ENCODE measurements at places on chromosomes 12 and 14.
A peak's percentile ranks its signal among the peaks of the same experiment; 100 is the strongest.

GRCh38 chr12:7156259-7157197 lies 26.4 kb downstream of the CLSTN3 start:
- no peak overlapping the region for H3K27ac ChIP-seq
- H3K27me3 ChIP-seq: no peaks in the 10 kb centered on the region
- DNase-seq: no peak
- H3K36me3 ChIP-seq: peaks cover 16% of the 10 kb centered on the region
- no peak overlapping the region for H3K4me3 ChIP-seq

- no peak overlapping the region for H3K27ac ChIP-seq
- no peak overlapping the region for H3K4me3 ChIP-seq
- peaks cover 79% of the 10 kb centered on the region for H3K27me3 ChIP-seq
- DNase-seq: no peak
- H3K36me3 ChIP-seq: no peaks in the 10 kb centered on the region
- H3K4me1 ChIP-seq: no peaks in the 10 kb centered on the region
These were observed 7.3 kb downstream of the KRT73 start for GRCh38 chr12:52611080-52611468.

GRCh38 chr14:66137081-66137480 lies 349.1 kb upstream of the CCDC196 start:
- H3K27ac ChIP-seq: no peak overlapping the region
- no peak for DNase-seq
- no peak overlapping the region for H3K4me3 ChIP-seq
- no peaks in the 10 kb centered on the region for H3K27me3 ChIP-seq
- peaks cover 4% of the 10 kb centered on the region for H3K4me1 ChIP-seq

DNA sequence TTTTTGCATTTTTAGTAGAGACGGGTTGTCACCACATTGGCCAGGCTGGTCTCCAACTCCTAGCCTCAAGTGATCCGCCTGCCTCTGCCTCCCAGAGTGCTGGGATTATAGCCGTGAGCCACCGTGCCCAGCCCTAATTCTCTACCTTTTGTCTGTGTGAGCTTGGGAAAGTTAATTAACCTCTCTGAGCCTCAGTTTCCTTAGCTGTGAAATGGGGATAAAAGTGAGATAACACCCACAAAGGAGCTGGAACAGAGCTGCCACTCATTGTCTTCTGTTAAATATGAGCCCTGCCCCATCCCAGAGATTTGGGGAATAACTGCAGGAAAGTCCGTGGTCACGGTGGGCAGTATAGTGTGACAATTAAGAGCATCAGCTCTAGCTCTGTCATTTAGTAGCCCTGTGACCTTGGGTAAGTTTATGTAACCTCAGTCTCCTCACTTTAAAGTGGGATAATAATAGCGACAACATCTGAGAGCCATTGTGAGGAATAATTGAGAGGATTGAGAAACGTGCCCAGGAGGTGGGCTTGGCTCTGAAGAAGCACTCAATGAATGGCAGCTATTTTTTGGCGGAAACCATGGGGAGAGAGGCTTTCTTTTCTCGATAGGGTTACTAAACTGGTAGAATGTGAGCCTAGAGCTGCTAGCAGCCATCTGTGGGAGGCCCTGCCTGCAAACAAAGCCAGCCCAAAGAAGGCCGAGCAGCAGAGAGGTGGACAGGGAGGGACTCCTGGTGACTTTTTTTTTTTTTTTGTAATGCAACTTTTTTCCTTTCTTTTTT lies 60.8 kb upstream of the MED13L start:
- H3K27me3 ChIP-seq: no peaks in the 10 kb centered on the region
- no peaks in the 10 kb centered on the region for H3K36me3 ChIP-seq
- no peak for DNase-seq
- H3K4me3 ChIP-seq: no peak overlapping the region
- H3K27ac ChIP-seq: peak overlapping the region; percentile 11
- H3K4me1 ChIP-seq: no peaks in the 10 kb centered on the region

DNA sequence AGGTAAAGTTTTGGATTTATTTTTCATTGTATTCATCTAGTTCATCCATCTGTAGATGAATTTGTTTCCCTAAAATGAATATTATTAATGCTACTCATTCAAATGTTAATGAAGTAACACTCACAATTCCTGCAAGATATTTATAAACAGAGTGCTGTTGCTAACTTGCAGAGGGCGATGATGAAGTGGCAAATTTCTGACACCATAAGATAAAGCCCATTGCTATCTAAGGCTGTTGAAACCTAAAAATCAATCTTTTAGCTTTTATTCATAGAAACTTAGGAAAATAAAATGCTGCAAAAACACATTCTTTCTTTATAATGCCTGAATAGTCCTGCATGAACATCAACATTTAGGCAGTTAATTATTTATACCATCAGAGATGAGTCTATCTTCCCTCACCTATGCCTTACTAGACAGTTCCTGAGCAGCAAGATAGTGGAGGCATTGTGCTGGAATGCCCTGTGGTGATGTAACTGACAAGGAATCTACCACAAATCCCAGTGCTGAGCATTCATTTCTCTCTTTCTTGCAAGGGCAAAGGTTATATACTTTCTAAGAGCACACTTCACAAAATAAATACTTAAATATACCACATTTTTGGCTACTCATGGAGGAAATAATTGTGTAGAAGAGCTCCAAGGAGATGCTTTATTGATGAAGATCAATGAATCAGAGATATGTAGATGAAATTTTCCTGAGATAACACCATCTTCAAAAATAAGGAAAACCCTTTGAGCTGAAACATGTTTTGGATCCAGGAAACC lies 57.6 kb downstream of the LMNTD1 start:
- no peak for DNase-seq
- H3K36me3 ChIP-seq: peaks cover 1% of the 10 kb centered on the region
- H3K27me3 ChIP-seq: no peaks in the 10 kb centered on the region
- no peak overlapping the region for H3K27ac ChIP-seq
- H3K4me3 ChIP-seq: no peak overlapping the region

- H3K4me3 ChIP-seq: no peak overlapping the region
- peaks cover 9% of the 10 kb centered on the region for H3K36me3 ChIP-seq
- no peaks in the 10 kb centered on the region for H3K27me3 ChIP-seq
- DNase-seq: no peak
- no peaks in the 10 kb centered on the region for H3K4me1 ChIP-seq
- H3K27ac ChIP-seq: no peak overlapping the region
These were observed 224.4 kb downstream of the NUBPL start for GRCh38 chr14:31785574-31785973.

DNA sequence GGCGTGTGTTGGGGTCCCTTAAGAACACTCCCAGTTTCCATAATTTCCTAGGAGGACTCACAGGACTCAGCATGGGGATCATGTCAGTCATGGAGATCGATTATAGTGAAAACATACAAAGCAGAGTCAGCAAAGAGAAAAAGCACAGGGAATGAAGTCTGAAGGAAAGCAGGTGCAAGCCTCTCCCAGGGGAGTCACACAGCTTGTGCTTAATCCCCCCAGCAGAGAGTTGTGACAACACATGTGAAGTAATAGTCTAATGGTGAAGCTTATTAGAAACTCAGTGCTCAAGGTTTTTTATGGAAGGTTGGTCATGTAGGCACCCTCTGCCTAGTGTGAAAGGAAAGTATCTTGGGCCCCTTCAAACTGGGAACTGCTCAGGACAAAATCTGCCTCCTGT lies 149.0 kb upstream of the SEL1L start:
- H3K4me1 ChIP-seq: no peaks in the 10 kb centered on the region
- H3K36me3 ChIP-seq: no peaks in the 10 kb centered on the region
- no peak overlapping the region for H3K4me3 ChIP-seq

DNA sequence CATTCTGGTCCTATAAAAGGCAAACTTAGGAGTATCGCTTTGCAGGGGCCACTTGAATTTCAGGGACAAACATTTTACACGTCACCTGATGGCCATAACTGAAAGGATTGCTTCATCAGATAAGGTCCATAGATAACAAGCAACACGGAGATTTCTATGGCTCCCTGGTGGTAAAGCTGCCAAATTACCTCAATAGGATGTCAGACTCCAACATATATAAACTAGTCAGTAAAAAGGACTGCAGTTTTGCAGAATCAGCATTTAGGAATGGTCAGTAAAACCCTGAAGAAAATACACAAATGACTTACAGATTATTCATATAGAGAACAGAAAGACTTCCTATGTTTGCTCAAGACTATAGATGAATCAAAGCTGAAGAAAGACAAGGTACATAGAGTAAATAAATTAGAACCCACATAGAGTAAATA lies 66.1 kb upstream of the GRIP1 start:
- H3K27me3 ChIP-seq: no peaks in the 10 kb centered on the region
- no peak overlapping the region for H3K4me3 ChIP-seq
- no peak overlapping the region for H3K27ac ChIP-seq
- H3K36me3 ChIP-seq: no peaks in the 10 kb centered on the region

GRCh38 chr14:24774187-24774915 lies 140.4 kb upstream of the GZMB start:
- H3K4me1 ChIP-seq: no peaks in the 10 kb centered on the region
- H3K27me3 ChIP-seq: peaks cover 4% of the 10 kb centered on the region
- H3K4me3 ChIP-seq: no peak overlapping the region
- no peak for DNase-seq
- no peaks in the 10 kb centered on the region for H3K36me3 ChIP-seq

DNA sequence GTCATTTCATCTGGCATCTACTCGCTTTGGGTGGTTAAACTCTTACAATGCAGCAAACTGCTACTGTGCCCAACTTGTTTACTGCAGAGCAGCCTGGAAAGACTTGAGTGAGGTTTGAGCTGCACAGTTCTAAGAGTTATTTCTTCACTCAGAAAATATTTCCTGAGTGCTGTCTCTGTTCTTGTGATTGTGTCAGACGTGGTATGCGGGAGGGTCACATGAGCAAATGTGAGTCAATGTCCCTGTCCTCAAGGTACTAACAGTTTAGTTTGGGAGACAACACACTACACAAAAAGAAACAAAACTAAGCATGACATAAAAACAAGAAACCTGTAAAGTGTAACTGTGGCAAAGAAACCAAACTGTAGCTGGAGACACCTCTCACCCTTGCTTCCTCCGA lies 32.4 kb downstream of the FLVCR2 start:
- DNase-seq: no peak
- H3K27me3 ChIP-seq: peaks cover 20% of the 10 kb centered on the region
- no peaks in the 10 kb centered on the region for H3K36me3 ChIP-seq
- peaks cover 7% of the 10 kb centered on the region for H3K4me1 ChIP-seq

DNA sequence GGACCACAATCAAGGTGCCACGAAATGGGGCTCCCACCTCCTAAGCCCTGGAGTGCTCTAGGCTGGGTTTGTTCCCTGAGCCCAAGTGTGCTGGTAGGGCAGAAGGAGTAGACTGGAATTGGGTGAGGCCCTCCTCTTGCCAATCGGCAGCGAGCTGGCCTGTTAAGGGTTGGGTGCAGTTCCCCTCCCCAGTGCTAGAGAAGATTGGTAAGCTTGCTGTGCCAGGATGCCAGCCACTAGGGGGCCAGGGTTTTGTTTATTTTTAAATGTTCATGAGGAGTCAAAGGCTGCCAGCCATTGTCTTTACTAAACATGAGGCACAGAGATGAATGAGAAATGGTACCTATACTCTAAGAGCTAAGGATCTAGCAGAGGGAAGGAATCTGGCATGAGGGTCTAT lies 79.7 kb downstream of the SPTB start:
- peaks cover 8% of the 10 kb centered on the region for H3K27me3 ChIP-seq
- H3K27ac ChIP-seq: no peak overlapping the region
- H3K4me1 ChIP-seq: no peaks in the 10 kb centered on the region
- no peak overlapping the region for H3K4me3 ChIP-seq
- H3K36me3 ChIP-seq: no peaks in the 10 kb centered on the region
- DNase-seq: no peak

GRCh38 chr12:131057211-131057721 lies 103.6 kb downstream of the ADGRD1 start:
- no peaks in the 10 kb centered on the region for H3K4me1 ChIP-seq
- H3K27me3 ChIP-seq: peaks cover 20% of the 10 kb centered on the region
- peak; percentile 3 for DNase-seq
- no peak overlapping the region for H3K4me3 ChIP-seq
- H3K27ac ChIP-seq: no peak overlapping the region
- H3K36me3 ChIP-seq: no peaks in the 10 kb centered on the region

- H3K4me1 ChIP-seq: peaks cover 22% of the 10 kb centered on the region
- H3K27me3 ChIP-seq: peaks cover 84% of the 10 kb centered on the region
- peak overlapping the region; percentile 11 for H3K4me3 ChIP-seq
- no peak for DNase-seq
- H3K27ac ChIP-seq: peak overlapping the region; percentile 37
- no peaks in the 10 kb centered on the region for H3K36me3 ChIP-seq
These were observed 1.9 kb upstream of the HOXC5 start for GRCh38 chr12:54030889-54031471.

DNA sequence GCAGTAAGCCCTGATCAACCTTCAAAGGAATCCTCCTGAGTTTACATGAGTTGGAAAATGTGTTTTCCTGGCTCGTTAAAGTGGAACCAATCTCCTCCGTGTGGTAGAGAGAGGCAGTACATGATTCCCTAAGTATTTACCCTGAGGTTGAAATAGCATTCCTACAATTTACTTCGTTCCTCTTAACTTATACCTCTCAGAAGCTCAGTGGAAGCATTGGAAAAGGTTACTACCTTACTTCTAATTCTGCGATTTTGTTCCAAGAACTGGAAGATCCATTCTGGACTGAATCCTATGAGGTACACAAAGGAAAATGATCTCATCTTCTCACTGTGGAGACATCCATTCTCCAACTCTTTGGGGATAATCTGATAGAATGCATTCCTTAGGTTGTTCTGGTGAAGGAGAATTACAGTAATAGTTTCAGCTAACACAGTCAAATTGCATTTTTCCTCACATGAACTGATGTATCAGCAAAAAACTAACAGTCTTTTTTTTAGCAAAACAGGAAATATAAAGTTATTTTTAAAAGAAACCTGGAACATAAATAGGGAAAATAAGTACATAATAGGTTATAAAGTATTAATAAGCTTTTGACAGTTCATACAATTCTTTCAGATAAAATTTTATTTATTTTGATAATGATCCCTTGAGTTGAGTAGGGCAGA lies 475.6 kb downstream of the PDZRN4 start:
- DNase-seq: no peak
- no peaks in the 10 kb centered on the region for H3K36me3 ChIP-seq
- no peak overlapping the region for H3K27ac ChIP-seq

- no peak overlapping the region for H3K27ac ChIP-seq
- no peaks in the 10 kb centered on the region for H3K36me3 ChIP-seq
- no peak for DNase-seq
- H3K4me1 ChIP-seq: peaks cover 13% of the 10 kb centered on the region
- no peaks in the 10 kb centered on the region for H3K27me3 ChIP-seq
These were observed 22.6 kb upstream of the PTGR2 start for GRCh38 chr14:73829071-73829470.

Measured in progenitor cell of endocrine pancreas (in vitro differentiated cells).